ENCODE measurements at places on chromosomes 1 and 21.

- DNase-seq, result no peak
Observed at GRCh38 chr1:184889166-184889565, 85.1 kb downstream of the NIBAN1 start.

DNA sequence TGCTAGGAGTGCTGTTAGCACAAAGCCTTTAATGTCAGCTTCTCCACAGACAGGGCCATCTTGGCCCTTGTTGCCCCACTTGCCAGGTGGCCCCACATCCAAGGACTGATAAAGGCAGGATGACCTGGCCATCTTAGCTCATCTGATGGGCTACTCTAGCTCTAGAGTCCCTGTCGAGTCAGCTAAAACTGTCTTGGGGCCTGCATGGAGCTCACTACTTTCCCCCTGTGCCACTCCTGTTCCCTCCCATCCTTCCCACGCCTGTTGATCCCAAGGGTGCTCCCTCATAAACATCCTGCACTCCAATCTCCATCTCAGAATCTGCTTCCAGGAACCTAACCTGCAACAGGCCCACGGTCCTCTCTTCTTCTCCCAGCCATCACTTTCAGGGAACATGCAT, 652 bp upstream of the GPX7 start:
- no peak for DNase-seq

DNA sequence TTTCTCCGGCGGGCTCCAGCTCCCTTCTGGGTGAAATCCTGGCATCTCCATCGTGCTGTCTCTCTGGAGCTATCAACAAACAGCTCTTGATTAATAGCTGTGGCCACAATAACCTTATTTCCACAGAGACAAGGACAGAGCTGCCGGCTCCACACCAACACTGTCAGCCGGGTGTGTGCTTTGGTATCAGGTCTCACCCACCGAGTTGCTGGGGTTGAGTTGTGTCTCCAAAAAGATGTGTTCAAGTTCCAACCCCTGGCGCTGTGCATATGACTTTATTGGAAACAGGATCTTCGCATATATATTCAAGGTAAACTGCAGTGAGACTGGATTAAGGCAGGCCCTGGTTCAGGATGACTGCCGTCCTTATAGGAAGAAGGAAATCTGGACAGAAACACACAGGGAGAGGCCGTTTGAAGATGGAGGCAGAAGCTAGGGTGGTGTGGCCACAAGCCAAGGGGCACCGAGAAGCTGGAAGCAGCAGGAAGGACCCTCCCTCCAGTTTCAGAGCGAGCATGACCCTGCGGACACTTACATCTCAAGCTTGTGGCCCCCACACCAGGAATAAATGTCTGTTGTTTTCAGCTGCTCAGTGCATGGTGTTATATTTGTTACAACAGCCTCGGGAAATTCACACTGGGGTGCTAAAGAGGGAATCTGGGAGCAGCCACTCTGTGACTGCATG, 88.4 kb upstream of the TMPRSS2 start:
- no peak for DNase-seq

- DNase-seq, result peak; percentile 39
Observed at GRCh38 chr1:206955476-206956451, 9.5 kb upstream of the PIGR start.

DNA sequence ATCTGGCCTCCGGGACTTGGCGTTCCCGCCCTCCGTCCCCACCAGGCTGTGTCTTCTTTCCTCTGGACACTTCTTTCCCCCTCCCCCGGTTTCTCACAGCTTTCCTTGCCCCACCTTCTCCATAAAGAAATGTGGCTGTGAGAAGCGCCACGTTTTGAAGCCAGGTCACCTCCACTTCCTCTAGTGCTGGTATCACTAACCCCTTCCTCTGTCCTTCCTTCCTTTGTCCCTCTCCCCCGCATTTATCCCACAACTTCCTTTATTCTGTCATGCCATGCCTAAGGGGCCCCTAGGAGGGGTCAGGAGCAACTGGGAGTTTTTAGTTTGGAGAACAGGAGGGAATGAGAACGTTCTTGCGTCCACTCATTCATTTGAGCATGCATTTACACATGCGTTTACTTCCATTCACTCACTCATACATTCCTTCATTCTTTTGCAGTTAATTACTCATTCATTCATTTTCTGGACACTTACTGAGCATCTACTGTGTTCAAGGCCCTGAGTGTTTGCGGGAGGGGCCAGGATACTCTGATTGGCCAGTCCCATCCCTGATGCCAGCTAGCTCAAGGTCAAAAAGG, 5.0 kb upstream of the ACOT11 start:
- peak; percentile 31 for DNase-seq

DNA sequence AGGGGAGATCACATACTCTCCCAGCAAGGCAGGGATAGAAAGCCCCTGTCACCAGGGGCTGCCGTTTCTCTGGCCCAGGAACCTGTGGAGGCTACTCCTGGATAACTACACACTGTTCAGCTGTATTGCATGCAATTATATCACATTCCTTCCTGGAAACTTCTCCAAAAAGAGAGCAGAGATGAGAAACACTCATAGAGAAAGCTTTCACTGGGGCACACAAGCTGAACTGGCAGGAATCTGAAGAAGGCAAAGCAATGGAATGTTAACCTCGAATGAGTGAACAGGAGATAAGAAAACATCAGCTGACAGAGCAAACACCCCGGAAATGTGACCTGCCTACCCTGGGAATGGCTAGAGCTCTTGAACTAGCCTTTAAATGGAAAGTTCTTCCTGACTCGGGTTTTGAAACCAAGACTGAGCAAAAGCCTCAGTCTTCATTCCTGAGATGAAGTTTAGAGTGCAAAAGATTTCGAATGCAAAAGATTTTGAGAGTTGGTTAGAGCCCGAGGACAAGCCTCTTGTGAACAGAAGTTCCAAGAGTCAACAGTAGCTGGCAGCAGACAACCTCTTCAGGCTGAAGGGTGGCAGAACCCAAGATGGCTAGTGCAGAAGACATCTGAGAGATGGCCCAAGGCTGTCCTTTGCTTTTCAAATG, 32.3 kb downstream of the CCN1 start:
- DNase-seq, result peak; percentile 97

DNA sequence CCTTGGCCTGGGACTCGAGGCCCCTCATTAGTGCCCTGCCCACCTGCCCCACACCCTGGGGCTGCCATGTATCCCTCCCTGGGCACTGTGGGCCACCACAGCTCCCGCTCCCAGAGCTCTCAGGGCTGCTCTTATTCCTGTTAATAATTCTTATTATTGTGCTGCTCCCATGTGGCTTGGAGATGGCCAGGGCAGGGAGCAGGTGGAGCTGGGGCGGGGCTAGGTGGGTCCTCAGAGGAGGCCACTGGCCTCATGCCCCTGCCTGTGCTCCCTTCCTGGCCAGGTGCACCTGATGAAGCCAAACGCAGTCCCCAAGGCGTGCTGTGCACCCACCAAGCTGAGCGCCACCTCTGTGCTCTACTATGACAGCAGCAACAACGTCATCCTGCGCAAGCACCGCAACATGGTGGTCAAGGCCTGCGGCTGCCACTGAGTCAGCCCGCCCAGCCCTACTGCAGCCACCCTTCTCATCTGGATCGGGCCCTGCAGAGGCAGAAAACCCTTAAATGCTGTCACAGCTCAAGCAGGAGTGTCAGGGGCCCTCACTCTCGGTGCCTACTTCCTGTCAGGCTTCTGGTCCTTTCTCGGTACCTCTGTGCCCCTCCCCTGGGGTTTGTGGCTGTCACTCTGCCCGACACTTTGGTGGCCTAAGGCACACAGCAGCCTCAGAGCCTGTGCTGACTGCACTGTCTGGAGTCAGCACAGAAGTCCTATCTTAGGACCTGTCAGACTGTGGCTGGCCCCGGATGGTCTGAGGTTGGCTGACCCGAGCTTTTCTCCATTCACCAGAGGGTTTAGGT, 34.1 kb downstream of the BMP8A start:
- DNase-seq, result no peak

GRCh38 chr1:230400007-230400344, 26.2 kb downstream of the PGBD5 start:
- no peak for DNase-seq

DNA sequence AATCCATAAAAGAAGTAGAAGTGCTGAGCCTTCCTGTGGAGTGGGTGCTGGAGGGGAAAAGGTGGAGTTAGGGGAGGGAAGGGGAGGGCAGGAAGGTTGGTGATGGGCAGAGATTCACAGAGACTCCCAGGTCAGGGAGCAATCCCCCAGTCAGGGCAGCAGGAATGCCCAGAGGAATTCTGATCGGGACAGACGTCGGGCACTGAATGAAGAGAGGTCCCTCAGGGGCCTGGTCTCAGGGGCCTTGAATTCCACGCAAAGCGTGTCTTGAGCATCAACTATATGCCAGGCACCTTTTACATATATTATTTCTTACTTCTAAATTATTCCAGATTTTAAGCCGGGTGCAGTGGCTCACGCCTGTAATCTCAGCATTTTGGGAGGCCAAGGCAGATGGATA, 7.2 kb upstream of the PADI1 start:
- DNase-seq, result no peak

DNA sequence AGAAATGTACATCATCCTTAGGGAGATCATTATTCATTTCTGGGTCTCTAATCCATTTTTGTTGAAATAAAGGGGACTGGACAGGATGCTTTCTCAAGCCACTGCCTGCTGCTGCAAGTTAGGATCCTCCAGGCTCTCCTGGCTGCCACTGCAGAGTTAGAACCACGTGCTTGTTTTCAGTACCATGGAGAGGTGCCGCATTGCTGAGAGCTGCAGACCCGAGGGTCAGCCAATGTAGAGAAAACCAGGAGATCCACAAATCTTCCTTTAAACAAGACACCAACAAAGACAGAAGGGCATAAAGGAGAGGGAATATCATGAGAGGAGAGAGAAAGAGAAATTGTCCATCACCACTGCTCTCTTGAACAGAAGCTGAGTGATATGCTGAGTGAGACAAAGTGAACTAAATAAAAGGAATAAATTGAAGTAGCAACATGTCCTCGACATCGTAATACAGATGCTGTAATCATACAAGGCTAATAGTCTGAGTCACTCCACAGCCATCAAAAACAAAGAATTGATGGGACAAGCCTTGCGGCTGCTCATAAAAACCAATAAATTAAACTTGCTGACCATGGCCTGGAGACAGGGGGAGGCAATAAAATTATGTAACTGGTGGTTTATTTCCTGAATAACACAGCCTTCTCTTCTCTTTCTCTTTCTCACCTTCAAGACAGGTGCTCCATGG, 255.7 kb downstream of the OMA1 start:
- peak; percentile 48 for DNase-seq

GRCh38 chr1:23288671-23289070, 55.4 kb downstream of the HNRNPR start:
- DNase-seq, result no peak

- DNase-seq, result no peak
Observed at GRCh38 chr1:59687081-59687480, 127.7 kb upstream of the HOOK1 start.

- DNase-seq, result no peak
Observed at GRCh38 chr1:29371332-29371731, 135.0 kb downstream of the PTPRU start.

DNA sequence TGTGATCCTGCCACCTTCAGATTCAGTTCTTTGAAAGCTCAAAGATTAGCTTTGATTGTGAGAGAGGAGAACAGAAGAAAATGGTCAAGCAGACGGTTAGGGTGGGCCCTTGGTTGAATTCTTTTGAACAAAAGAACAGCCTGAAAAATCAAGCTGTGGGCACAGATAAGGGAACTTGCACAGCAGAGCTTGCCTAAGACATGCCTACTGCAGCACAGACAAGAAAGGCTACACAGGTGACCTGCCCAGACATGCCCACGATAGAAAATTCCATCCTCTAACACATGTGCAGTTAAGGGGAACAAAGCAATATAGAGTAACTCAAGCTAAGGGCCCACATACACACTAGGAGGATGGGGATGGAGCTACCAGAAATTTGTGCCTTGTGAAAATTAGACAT, 512.5 kb upstream of the LRRC7 start:
- no peak for DNase-seq

DNA sequence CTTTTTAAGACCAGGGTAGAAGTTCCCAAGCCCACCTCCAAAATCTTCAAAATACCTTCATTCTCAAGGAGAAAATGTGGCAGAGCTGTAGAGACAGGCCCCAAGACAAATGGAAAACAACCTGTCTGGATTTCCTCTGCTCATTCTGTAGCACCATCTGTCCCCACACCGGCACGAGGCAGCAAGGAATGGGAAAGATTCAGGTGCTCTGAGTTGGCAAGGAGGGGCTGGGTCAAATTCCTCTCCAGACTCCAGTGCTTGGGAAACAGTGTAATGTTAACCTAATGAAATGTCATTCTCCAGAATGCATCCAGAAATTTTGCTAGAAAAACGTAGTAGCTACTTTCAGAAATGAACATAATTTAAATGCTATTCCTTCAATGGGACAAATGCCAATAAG, 9.3 kb downstream of the PABPC4 start:
- no peak for DNase-seq

DNA sequence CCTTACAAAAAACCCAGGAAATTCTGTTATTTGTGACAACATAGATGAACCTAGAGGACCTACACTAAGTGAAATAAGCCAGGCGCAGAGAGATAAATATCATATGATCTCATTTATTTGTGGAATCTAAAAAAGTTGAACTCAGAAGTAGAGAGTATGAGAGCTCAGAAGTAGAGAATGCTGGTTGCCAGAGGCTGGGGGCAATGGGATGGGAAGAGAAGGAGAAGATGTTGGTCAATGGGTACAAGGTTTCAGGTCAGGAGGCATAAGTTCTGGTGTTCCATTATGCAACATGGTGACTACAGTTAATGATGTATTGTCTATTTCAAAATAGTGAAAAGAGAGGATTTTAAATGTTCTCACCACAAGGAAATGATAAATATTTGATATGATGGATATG, 259.1 kb upstream of the POU3F1 start:
- no peak for DNase-seq

GRCh38 chr1:21634806-21635535, 34.2 kb downstream of the RAP1GAP start:
- no peak for DNase-seq

- peak; percentile 67 for DNase-seq
Observed at GRCh38 chr1:204647114-204647804, 38.3 kb downstream of the LRRN2 start.

- DNase-seq, result no peak
Observed at GRCh38 chr1:63980740-63981407, 207.1 kb downstream of the ROR1 start.

- peak; percentile 80 for DNase-seq
Observed at GRCh38 chr1:78114034-78114956, 68.5 kb downstream of the GIPC2 start.

Data from fibroblast of upper back skin (primary cell).